Uterus (tissue), 4 donors: ENCODE measurements at places on chromosomes 11 and 22. TPM values are rescaled to one million over a fixed set of nuclear protein-coding genes. Genes with fewer than 3 reads are reported as not detected.

GRCh38 chr22:46001046-46001425 is 24.1 kb upstream of the WNT7B start:
- peaks cover 21% of the 10 kb centered on the region for H3K4me1 ChIP-seq
- no peaks in the 10 kb centered on the region for H3K36me3 ChIP-seq
- no peaks in the 10 kb centered on the region for H3K27me3 ChIP-seq
- peak overlapping the region; percentile 14 for H3K27ac ChIP-seq
- H3K4me3 ChIP-seq, result no peak overlapping the region

GRCh38 chr11:119663279-119663678 is 65.7 kb downstream of the NECTIN1 start:
- H3K27me3 ChIP-seq, result no peaks in the 10 kb centered on the region
- H3K27ac ChIP-seq, result no peak overlapping the region
- no peak overlapping the region for H3K4me3 ChIP-seq

- H3K4me3 ChIP-seq, result no peak overlapping the region
- no peak for DNase-seq
- H3K36me3 ChIP-seq, result no peaks in the 10 kb centered on the region
- no peak overlapping the region for H3K27ac ChIP-seq
- no peaks in the 10 kb centered on the region for H3K4me1 ChIP-seq
- H3K27me3 ChIP-seq, result no peaks in the 10 kb centered on the region
Observed at GRCh38 chr11:22666688-22667439, 453 bp downstream of the GAS2 start.

GRCh38 chr22:45422237-45422983 is 8.9 kb downstream of the RIBC2 start:
- no peak overlapping the region for H3K27ac ChIP-seq
- H3K27me3 ChIP-seq, result no peaks in the 10 kb centered on the region
- H3K4me1 ChIP-seq, result no peaks in the 10 kb centered on the region
- no peak overlapping the region for H3K4me3 ChIP-seq

DNA sequence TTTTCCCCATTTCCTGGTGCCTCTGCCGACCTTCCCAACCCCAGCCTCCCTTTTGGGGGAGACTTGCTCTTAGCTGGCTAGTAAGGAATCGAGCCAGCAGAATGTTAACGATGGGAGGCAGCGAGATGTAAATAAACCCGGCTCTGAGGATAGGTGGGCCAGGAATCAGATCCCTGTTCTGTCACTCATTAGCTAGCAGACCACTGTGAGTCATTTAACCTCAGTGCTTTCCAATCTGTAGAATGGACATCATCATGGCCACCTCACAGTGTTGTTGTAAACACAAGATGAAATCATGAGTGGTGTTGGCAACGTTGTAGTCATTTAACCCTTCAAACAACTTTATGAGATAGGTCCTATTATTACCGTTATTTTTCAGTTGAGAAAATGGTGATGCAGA is 208.6 kb downstream of the KIRREL3 start:
- no peak for DNase-seq
- H3K4me1 ChIP-seq, result no peaks in the 10 kb centered on the region
- H3K27ac ChIP-seq, result no peak overlapping the region
- H3K27me3 ChIP-seq, result no peaks in the 10 kb centered on the region

DNA sequence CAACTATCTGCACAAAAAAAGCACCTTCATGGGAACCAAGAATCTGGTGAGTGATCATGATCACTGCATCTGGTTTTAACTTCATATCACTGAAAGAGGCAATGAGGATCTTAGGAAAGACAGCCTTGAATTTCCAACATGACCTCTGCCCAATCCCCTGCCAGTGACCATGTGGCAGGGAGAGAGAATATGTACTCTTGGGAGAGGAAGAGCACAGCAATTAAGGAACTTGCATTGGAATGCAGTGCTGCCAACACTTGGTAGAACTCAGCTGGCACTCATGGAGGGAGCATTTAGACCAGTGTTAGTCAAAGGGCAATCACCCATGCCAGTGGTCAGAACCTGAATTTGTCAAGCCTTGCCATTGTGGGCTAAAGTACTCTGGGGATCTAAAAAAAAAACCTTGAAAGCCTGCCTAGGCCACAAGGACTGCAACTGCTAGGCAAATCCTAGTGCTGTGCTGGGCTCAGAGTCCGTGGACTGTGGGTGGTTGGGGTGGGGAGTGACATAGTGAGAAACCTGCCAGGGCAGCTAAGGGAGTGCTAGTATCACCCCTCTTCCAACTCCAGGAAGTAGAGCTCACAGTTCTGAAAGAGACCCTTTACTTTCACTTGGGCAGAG is 23.1 kb downstream of the JRKL start:
- H3K4me1 ChIP-seq, result no peaks in the 10 kb centered on the region
- H3K27me3 ChIP-seq, result no peaks in the 10 kb centered on the region
- H3K27ac ChIP-seq, result no peak overlapping the region
- H3K4me3 ChIP-seq, result no peak overlapping the region
- no peak for DNase-seq

DNA sequence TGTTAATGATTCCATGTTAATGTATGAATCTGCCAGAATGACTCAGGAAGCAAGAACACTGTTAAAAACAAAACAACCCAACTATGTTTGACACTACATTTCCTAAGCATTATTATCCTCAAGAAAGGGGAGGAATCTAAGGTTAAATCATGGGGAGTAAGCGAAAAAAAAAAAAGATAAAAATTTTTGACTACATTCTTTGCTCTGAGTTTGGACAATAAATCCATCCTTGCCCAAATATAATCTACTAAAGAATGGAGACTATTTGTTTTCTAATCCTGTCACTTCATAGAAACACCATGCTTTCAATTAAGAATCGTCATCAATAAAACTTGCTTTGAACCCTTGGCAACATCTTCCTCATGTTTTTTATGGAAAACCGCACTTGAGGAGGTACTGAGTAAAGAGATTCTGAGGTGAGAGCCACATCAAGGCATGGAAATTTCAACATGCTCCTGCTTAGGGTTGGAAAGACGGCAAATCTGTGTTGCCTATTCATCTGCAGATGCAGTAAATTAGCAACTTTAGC is 9.7 kb downstream of the MAML2 start:
- no peak overlapping the region for H3K4me3 ChIP-seq
- peak overlapping the region; percentile 43 for H3K27ac ChIP-seq
- H3K4me1 ChIP-seq, result no peaks in the 10 kb centered on the region
- no peaks in the 10 kb centered on the region for H3K27me3 ChIP-seq
- DNase-seq, result no peak

- no peak overlapping the region for H3K4me3 ChIP-seq
- H3K36me3 ChIP-seq, result no peaks in the 10 kb centered on the region
- H3K27ac ChIP-seq, result no peak overlapping the region
- no peak for DNase-seq
- H3K4me1 ChIP-seq, result no peaks in the 10 kb centered on the region
Observed at GRCh38 chr11:57901756-57902155, 121.9 kb upstream of the OR9Q1 start.

DNA sequence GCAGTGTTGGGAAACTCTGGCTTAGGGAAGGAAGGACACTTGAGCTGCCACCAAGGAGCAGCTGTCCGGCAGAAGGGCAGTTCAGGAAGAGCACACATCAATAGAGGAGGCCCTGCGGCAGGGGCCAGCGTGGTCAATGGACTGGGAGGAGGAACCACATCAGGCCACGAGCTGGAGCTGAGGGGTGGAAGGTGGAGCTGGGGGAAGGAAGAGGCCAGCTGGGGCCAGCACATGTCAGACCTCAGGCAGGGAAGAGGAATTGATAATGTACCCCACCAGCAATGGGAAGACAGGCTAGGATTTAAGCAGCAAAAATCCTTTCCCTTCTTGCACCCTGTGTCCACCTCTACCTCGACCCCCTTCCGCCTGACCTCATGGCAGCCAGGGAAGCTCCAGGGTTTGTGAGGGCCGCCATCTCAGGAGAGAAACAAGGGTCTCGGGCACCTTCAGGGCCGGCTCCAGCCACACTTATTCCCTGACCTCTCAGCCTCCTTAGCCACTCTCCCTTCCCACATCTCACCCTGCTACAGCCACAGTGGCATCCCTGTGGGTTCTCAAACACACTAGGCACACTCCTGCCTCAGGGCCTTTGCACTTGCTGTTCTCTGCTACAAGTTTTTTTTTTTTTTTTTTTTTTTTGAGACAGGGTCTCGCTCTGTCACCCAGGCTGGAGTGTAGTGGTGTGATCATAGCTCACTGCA is 157.8 kb upstream of the GRK3 start:
- DNase-seq, result no peak
- H3K27ac ChIP-seq, result no peak overlapping the region
- H3K27me3 ChIP-seq, result no peaks in the 10 kb centered on the region
- H3K36me3 ChIP-seq, result no peaks in the 10 kb centered on the region
- H3K4me1 ChIP-seq, result no peaks in the 10 kb centered on the region

- no peaks in the 10 kb centered on the region for H3K27me3 ChIP-seq
- no peaks in the 10 kb centered on the region for H3K36me3 ChIP-seq
- no peak overlapping the region for H3K27ac ChIP-seq
- no peaks in the 10 kb centered on the region for H3K4me1 ChIP-seq
- H3K4me3 ChIP-seq, result no peak overlapping the region
Observed at GRCh38 chr11:72439455-72439854, 5.1 kb upstream of the CLPB start.

- H3K27ac ChIP-seq, result no peak overlapping the region
- no peak for DNase-seq
- no peak overlapping the region for H3K4me3 ChIP-seq
Observed at GRCh38 chr22:42442748-42443147, 10.5 kb upstream of the NFAM1 start.

DNA sequence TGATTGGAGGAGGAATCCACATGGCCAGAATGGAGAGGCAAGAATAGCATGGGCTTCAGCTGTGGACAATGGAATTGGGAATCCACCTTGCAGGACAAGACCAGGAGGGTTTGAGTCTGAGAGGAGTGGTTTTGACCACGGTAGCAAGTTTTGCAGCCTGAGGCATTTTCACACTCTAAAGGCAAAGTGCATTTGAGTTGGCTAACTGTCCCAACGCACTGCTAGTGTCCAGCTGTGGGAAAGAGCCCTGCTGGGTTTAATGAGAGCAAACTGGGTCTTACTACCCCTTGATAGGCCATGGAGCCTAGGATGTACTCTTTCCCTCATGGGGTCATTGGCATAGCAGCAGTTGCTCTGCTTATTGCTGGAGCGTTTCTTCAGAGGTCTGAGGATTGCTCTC is at the start of gene OR5B2:
TSS of gene OR5B2 (minus strand) at position 101 of the 400 bp plus-strand sequence. CDS start 4,860 bp downstream, outside the sequence.
- H3K27ac ChIP-seq, result no peak within 1 kb of the TSS
- H3K36me3 ChIP-seq, result no peaks in the 10 kb centered on the region
- H3K4me3 ChIP-seq, result no peak within 1 kb of the TSS

- DNase-seq, result no peak
- no peaks in the 10 kb centered on the region for H3K36me3 ChIP-seq
- no peaks in the 10 kb centered on the region for H3K4me1 ChIP-seq
- no peak overlapping the region for H3K4me3 ChIP-seq
- no peaks in the 10 kb centered on the region for H3K27me3 ChIP-seq
Observed at GRCh38 chr11:30089921-30090320, 73.1 kb upstream of the KCNA4 start.

- no peak for DNase-seq
- no peak overlapping the region for H3K4me3 ChIP-seq
- H3K27me3 ChIP-seq, result no peaks in the 10 kb centered on the region
- no peak overlapping the region for H3K27ac ChIP-seq
- no peaks in the 10 kb centered on the region for H3K36me3 ChIP-seq
Observed at GRCh38 chr11:132134322-132134721, 763.9 kb downstream of the NTM start.

DNA sequence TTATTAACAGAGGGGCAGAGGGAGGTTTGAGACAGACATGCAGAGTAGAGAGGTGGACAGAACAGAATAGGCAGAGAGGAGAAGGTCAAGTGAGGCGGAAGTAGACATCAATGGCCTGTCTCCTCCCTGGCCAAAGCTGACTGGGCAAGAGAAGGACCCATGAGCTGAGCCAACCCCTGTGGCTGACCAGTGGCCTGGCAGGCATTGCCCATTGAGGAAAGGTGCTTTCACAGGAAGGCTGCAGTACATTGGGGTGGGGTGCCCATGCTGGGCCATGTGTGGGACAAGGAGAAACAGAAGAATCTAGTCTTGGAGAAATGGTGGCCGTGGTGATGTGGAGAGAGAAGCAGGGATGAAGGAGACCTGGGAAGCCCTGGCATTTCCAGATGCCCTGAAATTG is 76.0 kb downstream of the MYEOV start:
- no peaks in the 10 kb centered on the region for H3K36me3 ChIP-seq
- DNase-seq, result no peak
- no peak overlapping the region for H3K27ac ChIP-seq
- H3K27me3 ChIP-seq, result no peaks in the 10 kb centered on the region

DNA sequence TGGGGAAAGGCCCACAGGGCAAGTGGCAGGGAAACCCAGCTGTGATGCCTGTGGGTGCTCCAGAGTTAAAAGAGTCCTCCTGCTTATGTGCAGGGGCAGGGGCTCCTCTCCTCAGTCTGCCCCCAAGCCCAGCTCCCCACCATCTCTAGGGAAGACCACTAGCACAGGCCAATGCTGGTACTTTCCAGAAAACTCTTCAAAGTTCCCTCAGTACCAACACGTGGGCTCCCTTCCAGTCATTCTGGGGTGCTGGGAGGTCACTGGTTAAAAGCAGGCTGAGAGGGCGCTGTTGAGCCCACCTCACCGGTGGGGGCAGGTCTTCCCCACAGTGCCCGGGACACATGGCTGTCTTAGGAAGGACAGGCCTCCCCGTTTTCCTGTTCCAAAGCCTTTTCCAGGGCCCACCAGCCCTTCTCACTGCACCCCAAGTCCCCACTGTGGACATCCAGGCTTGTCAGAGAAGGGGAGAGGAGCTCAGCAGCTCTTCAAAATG is 154.6 kb downstream of the TRIM29 start:
- H3K27me3 ChIP-seq, result no peaks in the 10 kb centered on the region
- no peaks in the 10 kb centered on the region for H3K4me1 ChIP-seq
- no peaks in the 10 kb centered on the region for H3K36me3 ChIP-seq
- H3K4me3 ChIP-seq, result no peak overlapping the region
- DNase-seq, result no peak

GRCh38 chr11:85661972-85662664 is 2.8 kb downstream of the CREBZF start:
- DNase-seq, result no peak
- H3K4me1 ChIP-seq, result peaks cover 16% of the 10 kb centered on the region
- H3K4me3 ChIP-seq, result peak overlapping the region; percentile 81
- H3K27ac ChIP-seq, result no peak overlapping the region
- H3K27me3 ChIP-seq, result no peaks in the 10 kb centered on the region

- no peaks in the 10 kb centered on the region for H3K27me3 ChIP-seq
- no peak overlapping the region for H3K27ac ChIP-seq
- no peaks in the 10 kb centered on the region for H3K4me1 ChIP-seq
- DNase-seq, result no peak
Observed at GRCh38 chr22:48874956-48875355, 952.7 kb downstream of the BRD1 start.

- no peaks in the 10 kb centered on the region for H3K36me3 ChIP-seq
- peaks cover 6% of the 10 kb centered on the region for H3K4me1 ChIP-seq
Observed at GRCh38 chr11:78057462-78058055, 6.1 kb upstream of the THRSP start.

- no peaks in the 10 kb centered on the region for H3K36me3 ChIP-seq
- H3K4me3 ChIP-seq, result no peak overlapping the region
- H3K4me1 ChIP-seq, result no peaks in the 10 kb centered on the region
- H3K27me3 ChIP-seq, result no peaks in the 10 kb centered on the region
- DNase-seq, result no peak
Observed at GRCh38 chr22:26271427-26271826, 102.2 kb downstream of the SEZ6L start.

Gene OR4A47
- not detected for total RNA-seq

Gene HIC2
- total RNA-seq, result 2.6 TPM

Gene IL17REL
- total RNA-seq, result 0.26 TPM

Gene SLC2A11
- 63.3 TPM for total RNA-seq

Gene UBQLNL
- 10.8 TPM for total RNA-seq

Gene BUD13
- total RNA-seq, result 18.3 TPM

Gene MS4A4A
- total RNA-seq, result 29.1 TPM

Gene UPK3A
- not detected for total RNA-seq

Gene KRTAP5-3
- total RNA-seq, result not detected

Gene MRPL11
- total RNA-seq, result 57.9 TPM

Gene TUBA8
- 0.90 TPM for total RNA-seq

Gene CRYBB2
- total RNA-seq, result not detected

Gene CHEK2
- 8.4 TPM for total RNA-seq

Gene NUP160
- 90.8 TPM for total RNA-seq
